ENCODE measurements at places on chromosomes 6 and 20. TPM values are rescaled to one million over a fixed set of nuclear protein-coding genes. Genes with fewer than 3 reads are reported as not detected.

- H3K36me3 ChIP-seq, result peaks cover 28% of the 10 kb centered on the region
- DNase-seq, result no peak
- peak overlapping the region; percentile 59 for H3K27ac ChIP-seq
- H3K4me3 ChIP-seq, result no peak overlapping the region
- peaks cover 53% of the 10 kb centered on the region for H3K4me1 ChIP-seq
Observed at GRCh38 chr6:39926668-39927067, 7.6 kb downstream of the MOCS1 start.

DNA sequence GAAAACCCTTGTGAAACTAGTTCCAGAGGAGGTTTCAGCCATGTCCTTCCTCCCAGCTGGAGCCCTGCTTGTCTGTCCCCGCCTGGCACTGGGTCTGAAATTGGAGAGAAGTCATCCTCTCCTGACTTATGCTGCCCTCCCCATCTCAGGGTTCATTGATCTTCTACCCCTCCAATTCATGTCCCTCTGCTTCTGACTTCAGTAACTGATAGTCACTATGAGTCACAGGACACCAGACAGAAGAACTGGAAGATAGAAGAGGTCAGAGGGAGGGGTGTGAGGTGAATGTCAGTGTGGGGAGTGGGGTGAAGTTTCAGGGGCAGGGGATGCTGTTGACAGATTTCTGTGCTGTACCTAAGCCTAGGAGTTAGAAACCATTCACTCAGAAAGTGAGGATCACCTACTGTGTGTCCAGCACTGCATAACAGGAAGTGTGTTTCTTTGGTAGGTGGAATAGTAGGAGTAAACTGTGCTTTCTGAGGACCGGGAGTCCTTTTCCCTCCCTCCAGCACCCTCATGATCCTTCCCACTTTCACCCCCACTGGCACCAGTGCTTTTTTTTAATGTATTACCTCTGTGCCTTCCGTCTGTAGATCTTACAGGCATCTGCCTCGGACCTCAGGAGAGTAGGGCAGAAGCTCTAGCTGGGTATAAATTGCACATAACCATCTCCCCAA, 627 bp upstream of the RPP21 start:
- H3K4me3 ChIP-seq, result peak overlapping the region; percentile 83
- H3K27ac ChIP-seq, result peak overlapping the region; percentile 50
- no peak for DNase-seq
- peaks cover 11% of the 10 kb centered on the region for H3K4me1 ChIP-seq
- H3K27me3 ChIP-seq, result no peaks in the 10 kb centered on the region

OR2H2 gene
- not detected for total RNA-seq

F13A1 gene
- 2.7 TPM for total RNA-seq

GRCh38 chr20:3784216-3784853, 2.2 kb downstream of the CENPB start:
- peak overlapping the region; percentile 6 for H3K27ac ChIP-seq
- peak overlapping the region; percentile 66 for H3K4me3 ChIP-seq
- DNase-seq, result no peak
- peaks cover 50% of the 10 kb centered on the region for H3K4me1 ChIP-seq
- no peaks in the 10 kb centered on the region for H3K27me3 ChIP-seq

GRCh38 chr6:38068854-38069590, 249.5 kb downstream of the ZFAND3 start:
- H3K27me3 ChIP-seq, result no peaks in the 10 kb centered on the region
- H3K27ac ChIP-seq, result no peak overlapping the region
- H3K4me1 ChIP-seq, result peaks cover 40% of the 10 kb centered on the region
- H3K36me3 ChIP-seq, result peaks cover 6% of the 10 kb centered on the region
- no peak overlapping the region for H3K4me3 ChIP-seq

Data from chondrocyte (in vitro differentiated cells).